ENCODE measurements at places on chromosomes 1 and 21. TPM values are rescaled to one million over a fixed set of nuclear protein-coding genes. Genes with fewer than 3 reads are reported as not detected.

The RAB25 gene
- not detected for total RNA-seq

The LAMC1 gene
- 1,153 TPM for total RNA-seq

The ARHGAP29 gene
- 19.3 TPM for total RNA-seq

The BSND gene
- total RNA-seq, result not detected

The ADORA3 gene
- not detected for total RNA-seq

The ODF2L gene
- 12.1 TPM for total RNA-seq

The ITGB3BP gene
- total RNA-seq, result 17.6 TPM

The SYT6 gene
- not detected for total RNA-seq

The CD34 gene
- 0.90 TPM for total RNA-seq

The SCNM1 gene
- 15.6 TPM for total RNA-seq

The SH2D1B gene
- total RNA-seq, result not detected

The ICOSLG gene
- total RNA-seq, result under 0.01 TPM

The DCST2 gene
- not detected for total RNA-seq

The GUCA2B gene
- total RNA-seq, result not detected

The MAP10 gene
- 0.94 TPM for total RNA-seq

The BARHL2 gene
- not detected for total RNA-seq

The CADM3 gene
- not detected for total RNA-seq

The FLG2 gene
- not detected for total RNA-seq

The SLC6A9 gene
- total RNA-seq, result 7.5 TPM

The RNF186 gene
- total RNA-seq, result not detected

The TRAF3IP3 gene
- total RNA-seq, result not detected

The SHISA4 gene
- total RNA-seq, result 13.5 TPM

Measured in smooth muscle cell of the coronary artery (primary cell).